AG04450 (cell line): ENCODE measurements at places on chromosomes 4 and X.

- peak; percentile 24 for DNase-seq
These were observed 25.2 kb upstream of the ANAPC4 start for GRCh38 chr4:25351777-25352416.

DNA sequence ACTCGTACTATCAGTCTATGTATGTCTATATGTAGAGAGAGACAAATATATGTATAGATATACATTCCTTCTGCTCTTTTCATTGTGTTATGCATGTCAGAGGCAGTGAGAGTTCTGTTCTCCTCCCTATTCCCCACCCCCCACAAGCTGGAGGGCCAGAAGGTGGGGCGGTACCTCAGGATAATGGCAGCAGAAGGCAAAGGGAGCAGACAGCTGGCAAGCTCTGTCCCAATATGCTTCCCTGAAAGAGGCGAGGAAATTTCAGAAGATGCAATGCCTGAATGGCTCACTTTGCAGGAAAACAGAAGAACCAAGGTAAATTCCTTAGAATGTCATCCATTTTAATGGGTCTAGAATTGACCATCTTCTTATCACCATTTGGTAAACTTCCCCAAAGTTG lies 114.4 kb downstream of the NAA11 start:
- DNase-seq = no peak

GRCh38 chrX:154084449-154085300 lies 12.8 kb downstream of the MECP2 start:
- DNase-seq = no peak

- DNase-seq = no peak
These were observed 10.3 kb downstream of the AFAP1 start for GRCh38 chr4:7929118-7929951.

- no peak for DNase-seq
These were observed 49.1 kb downstream of the DHRSX start for GRCh38 chrX:2451501-2452316.

GRCh38 chrX:101219864-101220346 lies 319 bp downstream of the DRP2 start:
- no peak for DNase-seq
